Activated T-helper 2 cell treated with anti-CD3 and anti-CD28 coated beads, Interferon-gamma antibody, Interleukin-2, Interleukin-4, amounts not matched to agents 10 μg/mL and 5 μg/mL and 100 μg/mL, durations not matched to agents 14 hours and 24 hours and 36 hours (primary cell): ENCODE measurements at places on chromosomes 13 and 19.

DNA sequence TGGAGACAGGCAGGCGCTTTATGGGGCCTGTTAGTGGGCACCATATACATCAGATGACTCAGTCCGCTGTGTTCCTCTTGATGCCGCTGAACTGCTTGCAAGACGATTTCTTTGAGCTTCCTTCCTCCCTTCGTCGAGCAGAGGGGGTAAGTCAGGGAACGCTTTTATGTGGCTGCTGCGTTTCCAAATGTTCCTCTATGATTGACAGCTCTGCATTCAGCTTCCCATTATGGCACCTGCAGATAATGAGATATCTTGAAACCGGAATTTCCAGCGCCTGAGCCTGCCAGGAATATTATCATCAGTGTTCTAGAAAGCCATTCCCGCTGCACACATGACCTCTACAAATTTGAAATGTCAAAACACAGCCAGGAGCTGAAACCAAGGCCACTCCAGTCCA lies 257.0 kb downstream of the TSHZ3 start:
- peaks cover 1% of the 10 kb centered on the region for H3K27me3 ChIP-seq
- H3K4me1 ChIP-seq: no peaks in the 10 kb centered on the region
- H3K36me3 ChIP-seq: no peaks in the 10 kb centered on the region
- no peak for DNase-seq

DNA sequence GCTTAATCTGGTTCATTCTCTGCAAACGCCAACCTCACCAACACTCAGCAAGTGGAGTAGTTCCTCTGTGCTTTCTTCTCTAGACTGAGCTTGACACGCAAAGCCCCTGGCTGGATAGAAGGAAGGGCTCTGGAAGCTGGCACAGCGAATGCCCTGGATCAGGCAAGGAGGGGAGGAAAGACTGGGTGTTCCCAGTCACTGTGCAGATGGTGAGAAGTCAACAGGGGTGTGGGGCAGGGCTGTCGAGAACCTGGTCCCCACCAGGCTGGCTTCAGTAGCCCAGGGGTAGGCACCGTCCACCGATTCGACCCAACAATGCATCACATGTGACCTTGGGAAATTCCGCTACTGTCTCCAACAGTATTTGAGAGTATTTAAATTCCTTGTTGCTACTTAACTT lies 65.5 kb downstream of the TSHZ3 start:
- no peaks in the 10 kb centered on the region for H3K36me3 ChIP-seq
- DNase-seq: no peak
- peaks cover 2% of the 10 kb centered on the region for H3K4me1 ChIP-seq
- H3K27ac ChIP-seq: no peak overlapping the region
- no peak overlapping the region for H3K4me3 ChIP-seq
- no peaks in the 10 kb centered on the region for H3K27me3 ChIP-seq

DNA sequence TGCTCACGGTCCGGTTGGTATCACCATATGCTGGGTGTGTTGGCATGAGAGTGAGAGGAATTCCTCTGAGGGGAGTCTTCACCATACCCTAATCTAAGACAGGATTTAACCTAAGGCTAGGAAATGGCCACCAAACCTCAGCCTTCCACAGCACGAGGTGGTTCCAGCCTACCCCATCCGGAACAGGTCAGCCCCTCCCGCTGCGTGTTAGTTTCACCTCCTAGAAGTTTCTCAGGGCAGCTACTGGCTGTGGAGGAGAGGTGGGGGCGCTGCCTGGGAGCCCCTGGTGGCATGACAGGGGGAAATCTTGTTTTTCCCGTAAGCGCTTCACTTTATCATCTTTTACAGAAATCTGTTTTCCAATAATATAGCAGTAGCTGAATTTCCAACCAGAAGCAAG lies 55.1 kb downstream of the RGCC start:
- H3K36me3 ChIP-seq: no peaks in the 10 kb centered on the region
- H3K27me3 ChIP-seq: peaks cover 3% of the 10 kb centered on the region
- no peaks in the 10 kb centered on the region for H3K4me1 ChIP-seq
- H3K27ac ChIP-seq: no peak overlapping the region
- DNase-seq: no peak
- H3K4me3 ChIP-seq: no peak overlapping the region

GRCh38 chr19:31139871-31140505 lies 209.2 kb downstream of the TSHZ3 start:
- no peak overlapping the region for H3K4me3 ChIP-seq
- no peak overlapping the region for H3K27ac ChIP-seq
- no peaks in the 10 kb centered on the region for H3K4me1 ChIP-seq
- DNase-seq: no peak
